ENCODE measurements at places on chromosomes 11 and 22.

DNA sequence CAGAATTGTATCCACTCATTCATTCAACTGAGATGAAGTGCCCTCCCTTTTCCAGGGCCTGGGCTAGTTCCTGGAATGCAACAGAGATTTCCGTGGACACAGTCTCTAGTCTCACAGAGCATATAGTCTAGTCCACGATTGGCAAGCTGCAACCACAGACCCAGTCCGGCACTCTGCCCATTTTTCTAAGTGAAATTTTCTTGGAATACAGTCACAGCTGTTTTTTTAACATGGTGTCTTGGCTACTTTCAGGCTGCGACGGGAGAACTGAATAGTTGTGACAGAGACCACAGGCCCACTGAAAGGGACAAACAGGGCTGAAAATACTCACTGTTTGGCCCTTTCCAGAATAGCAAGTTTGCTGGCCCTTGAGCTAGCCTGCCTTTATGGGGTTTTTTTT lies 29.2 kb downstream of the ALG12 start:
- no peak for DNase-seq

DNA sequence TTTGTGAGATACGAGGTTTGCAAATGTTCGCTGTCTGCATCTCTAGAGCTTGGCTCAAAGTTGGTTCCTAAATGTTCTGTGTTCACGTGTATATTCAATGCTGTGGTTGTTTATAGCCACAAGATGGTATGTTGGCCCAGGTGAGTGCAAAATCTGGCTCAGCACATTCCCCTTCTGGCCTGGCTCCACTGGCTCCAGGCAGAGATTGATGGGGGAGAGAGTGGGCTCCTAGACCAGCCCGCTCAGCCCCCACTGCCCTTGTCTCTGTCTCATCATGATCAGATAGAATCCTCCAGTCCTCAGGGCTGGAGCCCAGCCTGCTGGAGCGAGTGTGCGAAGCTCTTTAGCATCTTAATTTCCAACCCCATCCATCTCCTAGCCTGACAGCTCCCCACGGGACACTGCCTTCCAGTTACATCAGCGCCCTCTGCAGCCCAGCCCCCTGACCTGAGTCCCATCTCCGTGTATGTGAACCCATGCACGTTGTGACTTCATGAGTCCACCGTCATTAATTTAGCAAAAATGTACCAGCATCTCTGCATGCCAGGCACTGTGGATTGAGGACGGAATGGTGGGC lies 2.0 kb downstream of the P2RX3 start:
- DNase-seq: peak; percentile 58

- DNase-seq: peak; percentile 61
These were observed 8.1 kb downstream of the WNT7B start for GRCh38 chr22:45968751-45969413.

GRCh38 chr11:63337070-63337469 lies 32.5 kb upstream of the SLC22A9 start:
- no peak for DNase-seq

GRCh38 chr11:72305891-72306585 lies 62.1 kb upstream of the PHOX2A start:
- peak; percentile 22 for DNase-seq

DNA sequence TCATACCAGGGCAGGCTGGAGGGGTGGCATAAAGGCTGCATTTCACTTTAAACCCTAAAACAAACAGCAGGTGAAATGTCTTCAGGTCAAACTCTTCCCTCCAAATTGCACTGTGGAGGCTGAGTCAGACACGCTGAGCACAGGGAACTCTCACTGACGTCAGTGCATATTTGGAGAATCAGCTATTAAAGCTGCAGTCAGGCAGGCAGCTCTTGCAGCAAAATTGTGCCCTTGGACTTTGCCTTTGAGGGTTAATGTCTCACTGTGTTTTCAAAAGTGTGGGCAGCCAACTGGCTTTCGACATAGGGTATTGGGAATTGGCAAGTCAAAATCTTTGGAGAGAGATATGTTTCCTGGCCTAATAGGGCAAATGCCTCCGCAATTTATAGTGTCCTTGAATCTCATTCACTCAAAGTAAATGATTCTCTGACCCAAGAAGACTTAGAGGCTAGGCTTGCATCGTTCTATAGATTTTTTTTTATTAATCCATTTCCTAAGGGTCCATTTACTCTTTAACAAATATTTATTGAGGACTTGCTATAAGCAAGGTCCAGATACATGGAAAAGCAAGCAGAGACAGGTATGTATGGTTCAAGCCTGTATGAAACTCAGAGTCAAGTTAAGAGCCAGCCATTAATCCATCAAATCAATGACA lies 27.7 kb upstream of the SMCO4 start:
- DNase-seq: peak; percentile 79

DNA sequence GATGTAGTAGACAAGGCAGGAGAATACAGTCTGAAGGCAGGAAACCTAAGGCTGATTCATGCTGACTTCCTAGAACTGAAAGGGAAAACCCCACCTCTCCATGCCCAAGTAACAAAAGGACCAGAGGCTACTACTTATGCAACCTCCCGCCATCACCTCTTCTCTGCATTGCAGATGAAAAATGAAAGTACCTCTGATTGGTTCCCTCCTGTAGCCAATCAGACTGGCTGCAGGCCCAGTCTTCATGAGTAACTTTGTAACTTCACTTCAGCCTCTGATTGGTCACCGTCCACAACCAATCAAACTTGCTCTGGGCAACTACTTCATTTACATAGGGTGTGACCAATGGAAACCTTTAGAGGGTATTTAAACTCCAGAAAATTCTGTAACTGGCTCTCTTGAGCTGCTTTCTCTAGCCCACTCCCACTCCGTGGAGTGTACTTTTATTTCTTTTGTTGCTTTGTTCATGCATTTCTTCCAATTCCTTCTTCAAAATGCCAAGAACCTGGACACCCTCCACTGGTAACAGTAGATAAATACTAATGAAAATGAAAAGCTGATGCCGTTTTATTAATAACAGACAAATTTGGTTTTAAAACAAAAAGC lies 5.2 kb upstream of the MAP6 start:
- peak; percentile 73 for DNase-seq

GRCh38 chr22:44718418-44718817 lies 16.4 kb downstream of the PRR5 start:
- DNase-seq: no peak

DNA sequence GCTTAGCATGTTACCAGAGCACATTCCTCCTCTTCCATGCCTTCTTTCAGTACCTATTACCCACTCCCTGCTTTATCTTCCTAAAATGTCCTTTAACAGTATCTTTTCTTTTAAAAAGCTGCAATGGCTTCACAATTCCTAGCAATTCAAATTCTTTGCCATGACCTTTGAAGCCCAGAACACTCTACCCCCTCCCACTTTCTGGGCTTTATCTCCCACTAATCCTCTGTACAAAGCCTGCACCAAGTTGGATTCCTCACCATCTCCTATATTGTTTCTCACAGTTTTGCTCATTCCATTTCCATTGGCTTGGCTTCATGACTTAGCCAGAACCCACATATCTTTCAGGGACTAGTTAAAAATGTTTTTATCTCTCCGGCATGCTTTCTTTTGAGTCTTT lies 80.9 kb downstream of the FAM76B start:
- DNase-seq: no peak

- no peak for DNase-seq
These were observed 607.9 kb upstream of the B3GAT1 start for GRCh38 chr11:135019899-135020298.

- DNase-seq: peak; percentile 99
These were observed 90.0 kb downstream of the MICAL2 start for GRCh38 chr11:12200279-12200990.

DNA sequence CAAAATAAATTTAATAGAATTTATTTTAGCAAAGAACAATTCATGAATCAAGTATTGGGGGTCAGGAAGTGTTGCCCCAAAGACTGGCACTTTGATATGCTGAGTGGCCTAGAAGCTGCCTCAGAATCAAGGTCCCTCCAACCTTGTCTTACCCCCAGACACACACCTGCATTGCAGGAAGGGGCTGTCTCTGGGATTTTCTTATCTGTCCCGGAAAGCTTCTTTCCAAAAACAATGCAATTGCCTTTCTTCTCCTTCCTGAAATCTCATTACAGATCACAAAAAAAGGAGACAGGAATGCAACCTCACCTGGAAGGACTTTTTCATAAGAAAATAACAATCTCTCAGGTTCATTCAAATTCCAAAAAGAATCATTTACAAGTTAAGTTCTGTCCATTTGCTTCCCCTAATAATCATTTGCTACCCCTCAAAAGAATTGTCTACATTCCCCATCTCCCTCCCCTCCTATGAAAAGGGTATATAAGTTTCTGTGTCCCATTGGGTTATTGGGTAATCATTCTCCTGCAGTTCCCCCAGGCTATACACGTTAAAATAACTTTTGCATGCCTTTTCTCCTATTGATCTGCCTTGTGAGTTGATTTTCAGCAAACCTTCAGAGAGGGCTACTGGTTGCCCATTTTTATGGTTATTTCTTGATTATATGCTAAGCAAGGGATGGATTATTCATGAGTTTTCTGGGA lies 21.3 kb downstream of the OR10A6 start:
- DNase-seq: peak; percentile 16

DNA sequence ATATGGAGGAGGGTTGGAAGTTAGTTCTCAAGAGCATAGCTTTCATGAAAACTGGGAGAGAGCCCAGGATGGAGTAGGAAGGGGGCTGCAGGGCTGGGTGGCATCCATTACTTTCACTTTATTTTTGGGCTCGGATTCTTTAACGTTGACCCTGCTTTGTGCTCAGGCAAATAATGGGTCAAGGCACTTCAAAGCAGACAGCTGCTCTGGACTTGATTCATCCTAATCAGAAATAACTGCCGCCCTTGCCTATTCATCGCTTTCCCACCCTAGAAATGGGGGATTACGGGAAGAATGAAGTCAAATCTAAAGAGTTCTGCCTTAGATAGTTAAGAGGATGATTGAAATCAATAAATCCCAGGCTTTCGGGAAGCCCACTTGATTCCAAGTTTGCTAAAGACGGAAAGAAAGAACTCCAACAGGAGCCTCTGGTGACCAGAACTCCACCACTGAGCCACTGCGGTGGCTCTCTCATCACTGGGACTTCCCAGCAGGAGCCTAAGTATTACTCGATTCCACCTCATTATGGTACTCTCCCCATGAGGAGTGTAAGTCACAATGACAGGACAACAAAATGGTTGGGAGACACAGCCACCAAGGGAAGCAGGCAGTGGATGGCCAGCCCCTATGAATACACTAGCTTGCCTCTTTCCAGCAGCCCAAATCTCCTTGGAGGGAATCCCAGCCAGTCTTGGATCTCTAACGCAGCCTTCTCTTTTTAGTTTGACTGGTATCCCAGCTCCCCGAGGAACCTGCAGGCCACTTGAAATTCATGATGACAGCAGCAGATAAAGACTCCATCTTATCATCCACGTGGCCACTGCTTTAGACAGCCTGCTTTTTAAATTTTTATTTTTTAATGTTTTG lies 815.5 kb downstream of the NTM start:
- no peak for DNase-seq

DNA sequence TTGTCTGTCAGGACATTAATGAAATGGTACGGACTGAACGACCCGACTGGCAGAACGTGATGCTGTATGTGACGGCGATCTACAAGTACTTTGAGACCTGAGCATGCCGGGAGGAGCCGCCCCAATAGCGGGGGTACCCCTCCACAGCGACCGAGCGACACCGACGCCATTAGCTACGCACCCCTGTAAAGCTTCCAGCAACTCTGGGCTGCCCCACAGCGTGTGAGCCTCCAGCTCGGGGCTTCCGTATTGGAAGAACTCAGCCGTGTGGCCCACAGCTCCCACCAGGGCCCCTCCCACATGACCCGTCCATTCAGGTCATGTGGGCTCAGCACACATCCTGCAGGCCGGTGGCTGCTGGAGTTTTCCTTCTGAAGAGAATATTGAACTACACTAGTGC lies 12.9 kb upstream of the ADORA2A start:
- DNase-seq: no peak

DNA sequence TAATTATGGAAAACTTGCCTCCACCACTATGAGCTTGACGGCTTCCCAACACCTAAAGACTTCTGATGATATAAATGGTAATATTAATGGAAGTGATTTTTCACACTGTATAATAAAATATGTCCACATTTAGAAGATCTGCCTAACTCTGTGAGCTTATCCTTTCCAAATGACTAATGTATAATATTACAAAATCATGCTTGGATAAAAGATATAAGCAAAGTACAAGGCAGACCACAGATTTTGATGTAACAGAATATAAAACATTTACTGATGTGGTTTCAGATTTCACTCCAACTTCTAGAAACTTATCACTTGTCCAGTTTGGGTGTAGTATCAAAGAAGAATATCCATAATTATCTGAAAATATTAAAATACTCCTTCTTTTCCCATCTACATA lies 36.9 kb downstream of the GALNT18 start:
- DNase-seq: no peak

GRCh38 chr22:34943830-34944229 lies 122.1 kb upstream of the ISX start:
- DNase-seq: peak; percentile 15

DNA sequence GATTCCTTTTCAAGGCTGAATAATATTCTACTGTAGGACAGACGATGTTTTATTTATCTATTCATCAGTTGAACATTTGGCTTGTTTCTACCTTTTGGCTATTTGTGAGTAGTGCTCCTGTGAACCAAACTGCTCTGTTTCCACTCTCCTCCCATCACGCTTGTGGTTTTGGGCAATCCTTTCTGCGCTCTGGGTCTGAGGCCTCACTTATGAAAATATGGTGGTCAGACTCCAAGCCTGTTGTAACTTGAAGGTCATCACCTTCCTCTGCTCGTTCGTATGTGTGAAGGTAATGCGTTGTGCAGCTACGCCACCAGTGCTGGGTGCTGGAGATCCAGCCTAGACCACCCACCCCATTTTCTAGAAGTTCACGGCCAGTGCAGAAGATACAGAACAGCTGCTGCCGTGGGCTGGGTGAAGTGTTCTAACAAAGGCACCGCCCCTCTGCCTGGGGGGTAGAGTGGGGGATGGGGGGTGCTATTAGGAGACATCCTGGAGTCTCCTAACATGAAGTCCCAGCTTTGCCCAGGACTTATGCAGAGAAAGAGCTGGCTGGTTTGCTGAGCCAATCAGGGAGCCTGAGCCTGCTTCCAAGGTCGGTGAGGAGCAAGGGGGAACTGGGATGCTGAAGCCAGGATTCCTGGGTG lies 21.0 kb downstream of the PTPN5 start:
- DNase-seq: no peak

GRCh38 chr11:116895048-116895757 lies 57.8 kb upstream of the APOA1 start:
- DNase-seq: peak; percentile 19

- peak; percentile 59 for DNase-seq
These were observed 16.1 kb downstream of the XRRA1 start for GRCh38 chr11:74932797-74933196.

GRCh38 chr11:120017582-120018150 lies 120.2 kb downstream of the TRIM29 start:
- no peak for DNase-seq

DNA sequence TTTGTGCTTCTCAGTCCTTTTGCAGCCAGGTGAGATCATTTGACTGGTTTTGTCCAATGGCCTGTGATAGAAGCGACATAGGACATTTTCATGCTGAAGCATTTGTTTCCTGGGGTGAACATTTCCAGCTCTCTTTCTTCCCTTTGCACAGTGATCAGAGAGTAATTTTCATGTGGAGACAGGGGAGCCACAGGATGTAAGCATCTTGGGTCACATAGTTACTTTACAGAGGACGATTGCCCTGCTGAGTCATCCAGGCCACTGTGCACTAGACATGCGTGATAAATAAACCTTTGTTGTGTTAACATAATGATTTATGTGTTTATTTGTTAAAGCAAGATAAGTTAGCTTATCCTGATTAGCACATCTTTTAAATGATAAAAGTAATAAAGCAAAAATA lies 263.5 kb upstream of the CCDC179 start:
- peak; percentile 59 for DNase-seq

Measured in EH (cell line).